ENCODE measurements at places on chromosomes 6 and 20. TPM values are rescaled to one million over a fixed set of nuclear protein-coding genes. Genes with fewer than 3 reads are reported as not detected.

DNA sequence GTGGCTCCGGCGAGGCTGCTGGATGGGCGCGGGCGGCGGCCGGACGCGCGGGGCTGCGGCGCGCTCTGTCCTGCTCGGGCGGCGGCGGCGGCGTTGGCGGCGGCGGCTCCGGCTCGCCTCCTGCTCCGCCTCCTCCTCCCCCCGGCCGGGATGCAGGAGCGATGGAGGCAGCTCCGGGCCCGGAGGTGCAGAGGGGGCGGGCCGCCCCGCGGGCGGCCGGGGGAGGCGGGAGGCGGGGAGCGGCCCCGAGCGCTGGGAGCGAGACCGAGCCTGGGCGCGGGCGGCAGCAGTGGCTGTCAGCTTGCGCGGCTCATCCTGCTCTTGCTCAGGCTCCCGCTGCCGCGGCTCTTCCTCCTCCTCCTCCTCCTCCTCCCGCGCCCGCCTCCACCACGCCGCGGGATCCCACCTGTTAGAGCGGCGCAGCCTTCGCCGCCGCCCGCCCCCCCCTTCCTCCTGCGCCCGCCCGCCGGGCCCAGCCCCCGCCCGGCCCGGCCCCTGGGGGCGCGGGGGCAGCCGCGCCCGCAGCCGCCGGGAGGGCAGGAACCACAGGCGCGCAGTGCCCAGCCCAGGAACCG lies at the start of gene NOL4L:
Gene NOL4L (minus strand): TSS at position 323 of the 575 bp plus-strand sequence. CDS start 443 bp downstream, outside the sequence.
- DNase-seq: no peak

DNA sequence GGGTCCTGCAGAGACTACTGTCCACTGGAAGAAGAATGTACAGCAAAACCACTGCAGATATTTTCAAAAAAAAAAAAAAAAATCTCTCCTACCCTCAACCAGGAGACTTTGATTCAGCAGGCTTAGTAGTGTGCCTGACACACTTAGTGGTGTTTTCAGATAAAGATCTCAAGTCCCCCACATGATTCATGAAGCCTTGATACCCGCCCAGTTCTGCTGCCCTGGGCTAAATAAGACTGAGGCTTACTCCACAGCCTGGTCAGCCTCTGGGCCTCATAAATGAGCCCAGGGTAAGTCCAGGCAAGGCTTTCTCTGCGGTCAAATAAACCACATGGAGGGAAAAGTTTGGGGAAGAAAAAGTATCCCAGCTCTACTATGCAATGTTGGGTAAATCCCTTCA lies 222.1 kb upstream of the ARID1B start:
- no peak for DNase-seq

DNA sequence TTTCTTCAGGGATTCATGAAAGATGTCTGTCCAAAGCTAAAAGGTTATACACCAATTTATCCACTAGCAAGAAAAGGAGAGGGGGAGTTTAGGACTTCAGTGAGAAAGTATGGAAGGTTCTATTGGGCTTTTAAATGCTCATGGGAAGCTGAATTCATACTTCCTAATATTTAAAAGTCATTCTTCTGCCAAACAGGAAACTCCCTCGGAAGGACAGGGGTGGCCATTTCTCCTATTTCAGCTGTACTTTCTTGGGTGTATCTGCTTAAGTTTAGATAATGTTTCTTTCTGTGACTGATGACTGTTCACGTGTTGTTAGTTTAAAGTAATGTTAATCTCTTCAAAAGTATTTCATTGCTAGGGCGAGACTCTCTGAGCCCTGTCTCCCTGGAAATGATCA lies 80.5 kb upstream of the IFNGR1 start:
- no peak for DNase-seq

DNA sequence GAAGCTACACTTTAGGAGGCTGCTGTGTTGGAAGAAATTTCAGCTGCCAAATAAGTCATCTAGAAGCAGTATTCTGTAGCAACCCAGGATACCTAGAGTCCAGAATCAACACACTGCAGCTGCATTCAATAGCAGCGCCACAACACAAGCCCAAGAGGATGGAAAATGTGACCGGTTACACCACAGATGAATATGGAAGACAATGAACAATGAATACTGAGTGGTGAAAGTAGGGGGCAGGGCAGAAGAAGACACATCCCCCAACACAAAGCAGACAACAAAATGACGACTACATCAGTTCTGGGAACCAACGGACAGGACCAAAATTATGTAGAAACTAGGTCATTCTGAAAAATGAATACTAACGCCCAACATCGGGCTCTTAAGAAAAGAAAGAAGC lies 38.2 kb downstream of the KIF6 start:
- DNase-seq: no peak

DNA sequence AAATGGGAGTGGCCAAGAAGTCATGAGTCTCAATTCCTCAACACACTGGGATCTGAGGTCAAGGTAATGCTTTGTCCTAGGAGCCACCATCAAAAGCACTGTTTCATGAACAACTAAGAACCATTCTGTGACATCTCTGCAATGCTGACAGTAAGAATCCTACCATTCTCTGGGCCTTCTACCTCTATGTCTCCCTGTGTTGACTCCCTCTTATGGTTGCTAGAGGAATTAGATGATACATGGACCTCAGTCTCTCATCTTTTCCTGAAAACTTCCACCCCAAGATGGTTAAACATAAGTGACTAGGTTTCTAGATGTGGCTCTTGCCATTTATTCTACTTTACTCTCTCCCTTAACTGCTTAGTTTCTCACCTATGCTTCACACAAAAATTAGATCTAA lies 9.1 kb downstream of the MTRF1L start:
- DNase-seq: no peak

DNA sequence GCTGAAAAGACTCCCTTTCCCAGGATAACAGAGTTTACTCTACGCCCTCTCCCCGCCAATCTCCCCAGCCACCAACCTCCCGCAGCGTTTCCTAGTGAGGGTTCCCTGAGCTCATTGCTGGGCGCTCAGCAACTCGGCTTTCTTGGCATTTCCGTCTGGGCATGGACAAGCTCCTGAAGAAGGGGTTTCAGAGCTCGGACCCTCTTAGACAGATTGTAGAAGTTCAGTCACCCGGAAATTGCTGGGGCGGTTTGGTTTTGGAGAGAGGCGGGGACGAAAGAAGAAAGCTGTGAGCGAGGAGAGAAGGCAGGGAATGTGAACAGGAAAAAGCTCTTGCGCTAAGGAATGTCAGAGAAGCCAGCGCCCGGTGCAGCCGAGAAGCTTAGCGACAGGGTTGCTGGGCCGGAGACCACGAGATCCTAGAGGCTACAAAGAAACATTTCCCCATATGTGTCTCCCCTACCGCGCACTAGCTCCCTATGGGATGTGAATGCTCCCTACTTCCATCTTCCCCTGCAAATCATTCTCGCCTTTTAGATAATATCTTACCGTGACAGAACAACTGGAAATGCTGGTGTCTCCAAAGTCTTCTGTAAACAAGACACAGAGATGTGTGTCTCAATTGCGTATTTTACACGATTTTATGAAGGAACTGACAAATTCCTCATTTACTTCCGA lies 15.8 kb downstream of the POM121L2 start:
- DNase-seq: no peak

GRCh38 chr6:108027594-108027993 lies 46.9 kb downstream of the OSTM1 start:
- DNase-seq: no peak

DNA sequence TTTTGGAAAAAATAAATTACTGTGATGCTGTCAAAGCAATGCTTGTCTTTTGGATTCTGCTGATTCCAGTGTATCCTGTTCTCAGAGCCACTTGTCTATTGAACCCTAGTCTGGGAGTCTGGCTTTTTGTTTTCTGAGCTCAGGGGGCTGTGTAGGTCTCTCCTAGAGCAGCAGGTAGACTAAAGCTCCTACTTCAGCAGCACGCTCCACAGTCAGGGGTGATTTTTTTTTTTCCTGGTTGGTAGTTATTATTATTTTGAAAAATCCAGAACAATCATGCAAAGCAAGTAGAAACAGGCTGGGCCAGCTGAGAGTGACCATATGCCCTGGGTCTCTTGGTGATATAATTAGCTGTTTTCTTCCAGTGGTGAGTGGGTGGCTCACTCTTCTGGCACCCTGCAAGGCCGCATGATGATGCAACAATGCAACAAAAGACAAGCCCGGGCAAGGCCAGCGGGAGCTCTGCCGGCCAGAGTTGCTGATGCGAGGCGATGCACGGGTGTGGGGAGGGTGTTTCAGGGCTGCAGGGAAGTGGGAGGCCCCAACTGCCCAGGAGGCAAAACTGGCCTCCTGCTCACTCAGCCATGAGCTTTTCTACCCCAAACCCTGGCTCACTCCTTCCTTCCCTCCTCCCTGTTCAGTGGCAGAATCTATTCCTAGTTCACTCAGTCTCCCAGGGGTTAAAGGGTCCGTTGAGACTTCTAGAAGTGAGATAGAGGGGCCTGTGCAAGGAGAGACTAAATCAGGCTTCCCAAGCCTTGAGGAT lies 11.5 kb upstream of the CDKN1A start:
- DNase-seq: peak; percentile 84

- DNase-seq: no peak
Measured at GRCh38 chr6:158911746-158912480, 88.1 kb downstream of the RSPH3 start.

DNA sequence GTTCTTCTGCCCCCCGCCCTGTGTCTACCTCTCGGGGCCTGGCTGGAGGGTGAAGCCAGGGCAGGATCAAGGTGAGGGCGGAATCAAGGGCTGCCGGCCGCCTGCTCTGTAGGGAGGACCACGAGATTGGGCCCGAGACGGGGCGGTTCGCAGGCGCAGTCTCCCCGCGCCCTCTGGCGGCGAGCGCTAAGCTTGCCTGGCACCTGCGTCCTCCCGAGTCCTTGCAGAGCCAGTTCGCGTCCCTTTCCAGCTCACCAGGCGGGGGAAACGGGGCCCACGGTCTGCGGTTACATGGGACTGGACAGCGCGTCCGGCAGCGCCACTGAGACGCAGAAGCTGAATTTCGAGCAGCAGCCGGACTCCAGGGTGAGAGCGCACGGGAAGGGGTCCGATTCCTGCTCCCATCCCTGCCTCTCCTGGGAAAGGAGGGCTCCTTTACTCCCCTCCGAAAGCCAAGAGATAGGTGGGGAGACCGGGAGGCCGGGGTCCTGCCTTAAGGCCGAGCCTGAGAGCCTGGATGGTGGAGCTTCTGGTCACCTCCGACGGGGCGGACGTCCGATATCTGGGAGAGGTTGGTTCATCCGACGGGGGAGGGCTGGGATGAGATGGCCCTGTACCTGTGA lies 3.6 kb upstream of the MATN4 start:
- no peak for DNase-seq

DNA sequence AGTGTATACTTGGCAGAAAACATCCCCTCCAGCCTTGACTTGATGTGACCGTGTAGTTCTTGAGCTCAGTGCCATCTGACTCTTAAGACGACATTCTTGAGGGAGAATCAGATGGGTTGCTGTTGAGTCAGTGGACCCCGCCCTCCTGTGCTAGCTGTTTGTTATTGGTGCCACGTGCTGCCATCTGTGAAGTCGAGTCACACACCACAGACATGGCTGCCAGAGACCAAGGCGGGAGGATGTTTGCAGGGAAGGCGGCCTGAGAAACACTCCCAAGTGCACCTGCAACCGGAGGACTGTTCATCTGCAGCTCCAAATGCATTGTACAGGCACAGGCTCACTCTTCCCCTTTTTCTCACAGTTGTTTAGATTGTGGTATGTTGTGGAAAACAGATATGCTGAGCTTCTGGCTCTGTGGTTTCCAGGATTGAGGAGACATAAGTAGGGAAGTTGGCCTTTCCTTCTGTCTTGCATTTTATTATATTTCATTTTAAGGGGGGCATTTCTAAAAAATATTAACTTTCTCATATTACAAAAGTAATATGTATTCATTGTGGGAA lies 345.3 kb upstream of the ZFP64 start:
- no peak for DNase-seq

DNA sequence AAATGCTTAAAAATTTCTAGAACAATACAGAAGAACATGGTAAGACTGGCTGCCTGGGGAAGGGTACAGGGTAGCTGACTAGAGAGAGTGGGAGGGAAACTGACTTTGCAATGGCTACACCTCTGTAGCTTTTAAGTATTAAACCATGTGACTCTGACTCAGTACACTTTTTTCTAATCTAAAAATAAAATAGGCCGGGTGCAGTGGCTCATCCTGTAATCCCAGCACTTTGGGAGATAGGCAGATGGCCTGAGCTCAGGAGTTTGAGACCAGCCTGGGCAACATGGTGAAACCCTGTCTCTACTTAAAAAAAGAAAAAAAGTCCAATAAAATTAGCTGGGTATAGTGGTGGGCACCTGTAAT lies 18.5 kb downstream of the ATP9A start:
- DNase-seq: no peak

DNA sequence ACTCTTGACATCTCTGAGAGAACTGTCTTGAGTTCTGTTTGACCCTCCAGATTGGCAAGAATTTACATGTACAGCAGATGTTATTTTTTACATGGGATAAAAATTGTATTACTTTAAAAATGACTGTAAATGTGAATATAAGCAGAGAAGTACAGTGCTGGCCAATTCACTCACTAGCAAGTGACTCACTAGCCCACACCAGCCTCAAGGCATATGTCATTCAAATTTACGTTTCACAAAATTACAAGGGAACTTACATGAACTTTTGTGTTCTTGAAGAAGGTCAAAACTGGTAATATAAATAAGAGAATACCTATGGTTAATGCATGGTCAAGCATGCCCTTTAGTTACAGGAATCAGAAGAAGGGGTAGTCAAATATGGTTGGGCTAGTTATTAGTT lies 54.0 kb upstream of the HMGCLL1 start:
- DNase-seq: no peak

- DNase-seq: peak; percentile 78
Measured at GRCh38 chr20:19889011-19889953, 127.9 kb upstream of the NAA20 start.

DNA sequence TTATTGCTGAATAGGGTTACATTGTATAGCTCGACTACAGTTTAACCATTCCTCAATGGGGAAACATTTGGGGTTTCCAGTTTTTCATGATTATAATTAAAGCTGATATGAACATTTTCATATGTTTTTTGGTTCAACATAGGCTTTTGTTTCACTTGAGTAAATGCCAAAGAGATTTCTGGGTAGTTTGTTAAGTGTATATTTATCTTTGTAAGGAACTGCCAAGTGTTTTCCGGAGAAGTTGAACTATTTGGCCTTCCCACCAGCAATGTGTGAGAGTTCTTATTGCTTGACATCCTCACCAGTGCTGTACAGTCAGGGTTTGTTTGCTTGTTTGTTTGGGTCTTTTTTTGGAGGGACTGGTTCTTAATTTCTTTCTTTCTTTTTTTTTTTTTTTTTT lies 83.7 kb upstream of the RALY start:
- DNase-seq: no peak

Gene CST4
- not detected for total RNA-seq

Gene ANKEF1
- total RNA-seq: 1.3 TPM

Gene PHACTR1
- 26.2 TPM for total RNA-seq

Gene TUBB2B
- total RNA-seq: 1.2 TPM

Gene MCHR2
- total RNA-seq: not detected

Gene GFRAL
- total RNA-seq: not detected

Gene TNNC2
- not detected for total RNA-seq

Gene YIPF3
- total RNA-seq: 65.7 TPM
